ENCODE measurements at places on chromosomes 11 and 22.

GRCh38 chr11:60168306-60168705, 14.6 kb downstream of the MS4A6A start:
- no peak for DNase-seq

GRCh38 chr22:17794726-17795542, 20.7 kb upstream of the BID start:
- DNase-seq = no peak

DNA sequence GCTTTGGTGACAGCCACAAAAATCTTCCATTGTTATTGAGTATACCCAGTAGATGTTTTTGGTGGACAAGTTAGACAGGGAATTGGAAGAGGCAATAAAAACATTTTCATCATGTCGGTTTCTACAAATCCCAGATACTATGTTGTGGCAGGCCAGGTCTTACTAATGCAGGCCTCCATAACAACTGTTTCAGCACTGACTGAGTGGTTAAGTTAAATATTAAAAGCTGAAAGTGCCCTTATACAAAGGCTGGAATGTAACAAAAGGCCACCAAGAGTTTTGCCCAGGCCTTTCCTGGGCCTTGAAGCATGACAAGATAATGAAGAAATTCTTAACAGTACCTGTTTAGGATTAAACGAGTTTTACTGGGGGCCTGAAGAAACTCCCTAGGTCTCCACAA, 29.3 kb downstream of the DMC1 start:
- DNase-seq = no peak

- no peak for DNase-seq
These were observed 119.6 kb downstream of the DYNC2H1 start for GRCh38 chr11:103228807-103229206.
